ENCODE measurements at places on chromosomes 7 and 10.

- no peak for DNase-seq
These were observed 77.4 kb downstream of the EPC1 start for GRCh38 chr10:32269343-32270100.

- no peak for DNase-seq
These were observed 37.4 kb upstream of the ITGB8 start for GRCh38 chr7:20293336-20293735.

DNA sequence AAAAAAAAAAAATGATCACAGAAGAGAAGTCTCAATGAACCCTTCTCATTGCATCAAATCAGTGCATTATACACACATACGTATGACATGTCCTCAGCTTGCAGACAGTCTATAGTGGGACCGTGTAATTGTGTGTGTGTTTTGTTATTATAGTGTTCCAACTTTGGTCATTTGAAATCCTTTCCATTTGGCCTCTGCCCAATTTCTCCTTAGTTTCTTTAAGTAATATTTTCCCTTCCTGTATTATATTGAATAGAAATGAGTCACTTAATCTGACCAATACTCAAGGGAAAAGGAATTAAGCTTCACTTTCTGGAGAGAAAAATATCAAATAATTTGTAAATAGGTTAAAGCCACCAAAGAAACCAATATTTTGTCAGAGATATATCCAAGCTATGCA is 415.5 kb upstream of the SORCS1 start:
- DNase-seq: no peak

- DNase-seq: peak; percentile 90
These were observed at the start of gene ZNF488 for GRCh38 chr10:47384148-47384921. ZNF488 (minus strand) TSS chr10:47384293; CDS start chr10:47368829, 15,464 bp downstream.

DNA sequence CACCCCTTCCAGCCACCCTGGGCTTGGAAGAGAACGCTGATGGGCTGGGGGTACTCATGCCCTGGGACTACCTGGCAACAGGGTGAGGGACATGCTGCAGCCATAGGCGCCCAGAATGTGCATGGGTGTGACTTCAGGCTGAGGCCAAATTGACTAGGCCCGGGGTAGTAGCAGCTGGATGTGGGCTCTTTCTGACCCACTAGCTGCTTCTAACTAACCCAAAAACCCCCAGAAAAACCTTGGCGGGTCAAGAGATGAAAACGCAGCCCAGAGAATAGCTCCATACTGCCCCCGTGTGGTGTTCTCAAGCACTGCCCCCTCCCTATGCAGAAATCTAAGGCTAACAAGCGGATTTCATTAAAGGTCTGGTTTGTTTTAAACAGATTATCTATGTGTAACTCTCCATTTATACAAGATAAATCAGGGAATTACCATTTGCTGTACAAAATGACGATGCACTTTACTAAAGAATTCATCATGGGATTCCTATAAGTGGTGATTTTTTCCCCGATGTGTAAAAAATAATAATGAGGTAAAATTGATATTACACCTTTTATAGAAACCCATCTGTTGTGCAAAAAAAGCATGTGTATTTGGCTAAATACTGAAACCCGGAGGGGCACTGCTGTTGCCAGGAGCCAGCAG is 4.2 kb downstream of the SMARCD3 start:
- DNase-seq: peak; percentile 72

- no peak for DNase-seq
These were observed 7.1 kb downstream of the DOCK4 start for GRCh38 chr7:112199035-112199655.

- DNase-seq: no peak
These were observed 42.7 kb downstream of the FRMPD2 start for GRCh38 chr10:48231699-48232315.

DNA sequence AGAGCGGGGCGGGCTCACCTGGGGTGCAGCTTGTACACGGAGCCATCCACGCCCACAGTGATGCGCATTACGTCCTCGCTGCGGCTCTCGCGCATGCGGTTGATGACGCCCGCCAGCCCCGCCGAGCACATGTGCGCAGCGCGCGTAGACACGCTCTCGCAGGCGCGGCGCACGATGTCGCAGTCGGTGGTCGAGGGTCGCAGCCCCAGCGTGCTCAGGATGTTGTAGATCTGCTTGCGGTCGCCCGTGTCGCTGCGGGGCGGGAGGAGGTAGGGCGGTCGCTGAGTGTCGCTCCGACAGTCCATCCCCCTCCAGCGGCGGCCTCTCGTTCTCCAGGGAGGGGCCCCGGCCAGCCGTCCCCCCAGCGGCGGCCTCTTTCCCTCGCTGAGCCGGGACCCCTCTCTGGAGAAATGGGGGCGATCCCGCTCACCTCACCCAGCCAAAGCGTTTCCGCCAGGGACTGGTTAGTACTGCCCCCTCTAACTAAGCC is 4.4 kb upstream of the MYL7 start:
- DNase-seq: no peak

DNA sequence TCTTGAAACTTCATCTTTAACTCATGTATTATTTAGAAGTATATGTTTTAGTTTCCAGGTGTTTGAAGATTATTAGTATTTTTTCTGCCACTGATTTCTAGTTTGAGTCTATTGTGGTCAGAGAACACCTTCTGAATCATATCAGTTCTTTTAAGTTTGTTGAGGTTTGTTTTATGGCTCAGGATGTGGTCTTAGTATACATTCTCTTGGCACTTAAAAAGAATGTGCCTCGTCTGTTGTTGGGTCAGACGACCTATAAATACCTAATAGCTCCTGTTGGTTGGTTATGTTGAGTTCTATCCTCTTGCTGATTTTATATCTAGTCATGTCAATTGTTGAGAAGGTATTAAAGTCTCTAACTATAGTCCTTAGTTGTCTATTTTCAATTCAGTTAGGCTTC is 15.9 kb downstream of the TDRD1 start:
- DNase-seq: no peak

DNA sequence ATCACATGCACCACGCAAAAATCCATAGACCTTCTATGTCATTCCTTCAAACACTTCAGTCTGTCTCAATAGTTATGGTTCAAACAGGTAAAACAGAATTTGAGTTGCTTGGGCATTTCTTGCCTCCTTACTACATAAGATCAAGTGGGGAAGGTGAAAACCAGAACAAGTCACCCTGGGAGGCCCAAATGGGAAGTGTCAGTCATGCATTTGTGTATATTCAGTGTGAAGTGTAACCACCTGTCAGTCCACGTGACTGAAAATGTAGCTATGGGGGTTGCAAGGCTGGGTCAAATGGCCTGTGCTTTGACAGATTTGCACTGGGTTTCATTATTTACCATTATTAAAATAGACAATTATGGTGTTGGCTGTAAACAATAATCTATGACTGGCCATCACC is 176.6 kb upstream of the VIPR2 start:
- no peak for DNase-seq

DNA sequence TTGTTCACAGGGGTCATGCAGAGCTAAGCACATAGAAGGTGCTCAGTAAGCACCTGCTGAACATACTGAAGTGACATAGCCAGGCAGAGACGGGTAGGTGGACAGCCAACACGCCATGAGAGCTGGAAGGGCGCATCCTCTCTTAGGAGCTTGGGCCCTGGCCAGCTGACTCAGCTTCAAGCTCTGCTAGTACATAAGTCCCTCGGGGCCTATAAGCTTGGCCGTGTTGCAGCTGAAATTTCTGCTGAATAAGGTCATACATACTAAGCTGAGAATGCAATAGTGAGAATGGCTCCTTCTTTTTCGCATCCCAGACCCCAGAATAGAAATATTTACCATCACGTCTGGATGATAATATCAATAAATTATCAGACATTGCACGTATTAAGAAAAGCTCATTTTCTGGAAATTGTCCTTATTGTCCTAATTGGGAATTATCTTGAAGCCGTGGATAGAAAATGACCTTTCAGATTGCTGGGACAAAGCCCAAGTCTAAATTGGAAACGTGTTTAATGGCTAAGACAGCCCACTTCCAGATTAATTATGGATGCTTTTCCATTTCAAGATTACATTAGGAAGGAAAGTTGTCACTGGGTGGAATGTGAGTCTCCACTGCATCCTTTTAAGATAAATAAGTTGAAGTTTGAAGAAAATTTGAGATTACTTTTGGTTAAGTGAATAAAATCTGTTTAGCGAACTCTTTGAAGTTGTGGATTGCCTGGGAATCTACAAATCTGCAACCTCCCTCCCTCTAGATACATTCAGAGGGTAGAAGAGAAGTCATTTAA is 287.1 kb upstream of the C7orf33 start:
- no peak for DNase-seq
